Activated T-cell treated with anti-CD3 and anti-CD28 coated beads, Interleukin-2, amount 50 U/mL, for 48 hours (primary cell): ENCODE measurements at places on chromosomes 5 and 9.

DNA sequence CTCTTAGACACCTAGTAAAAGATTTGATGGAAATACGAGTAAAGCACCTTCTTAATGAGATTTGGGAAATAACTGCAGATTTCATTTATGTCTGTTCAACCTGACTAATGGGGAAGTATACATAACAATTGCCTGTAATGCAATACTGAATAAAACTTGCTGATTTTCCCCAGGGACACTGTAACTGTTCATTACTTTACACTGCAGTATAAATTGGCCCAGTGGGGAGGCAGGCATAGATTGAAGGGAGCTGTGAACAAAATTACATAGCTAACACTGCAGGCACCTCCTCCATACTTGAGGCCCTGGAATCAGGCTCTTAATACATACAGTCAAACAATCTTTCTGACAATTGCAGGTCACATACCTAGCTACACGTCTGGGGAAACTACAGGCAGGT is 216.2 kb downstream of the PTPRD start:
- DNase-seq = no peak

GRCh38 chr5:178331491-178331996 is 98.9 kb upstream of the PHYKPL start:
- no peak for DNase-seq

DNA sequence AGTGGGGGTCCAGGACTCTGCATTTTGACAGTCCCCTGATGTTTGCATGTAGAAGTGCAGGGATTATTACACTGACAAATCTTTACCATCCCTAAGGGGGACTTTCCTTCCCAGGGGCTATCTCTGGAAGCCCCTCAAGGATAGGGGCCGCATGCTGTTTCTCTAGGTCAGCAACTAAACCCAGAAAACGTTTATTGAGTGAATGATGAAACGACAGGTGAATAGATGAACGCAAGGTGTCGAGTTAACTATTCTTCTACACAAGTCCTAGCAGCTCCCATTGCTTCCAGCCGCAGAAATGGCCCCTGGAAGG is 281 bp upstream of the HSD17B4 start:
- no peak for DNase-seq

GRCh38 chr9:115847216-115847615 is 306.4 kb upstream of the PAPPA start:
- no peak for DNase-seq

DNA sequence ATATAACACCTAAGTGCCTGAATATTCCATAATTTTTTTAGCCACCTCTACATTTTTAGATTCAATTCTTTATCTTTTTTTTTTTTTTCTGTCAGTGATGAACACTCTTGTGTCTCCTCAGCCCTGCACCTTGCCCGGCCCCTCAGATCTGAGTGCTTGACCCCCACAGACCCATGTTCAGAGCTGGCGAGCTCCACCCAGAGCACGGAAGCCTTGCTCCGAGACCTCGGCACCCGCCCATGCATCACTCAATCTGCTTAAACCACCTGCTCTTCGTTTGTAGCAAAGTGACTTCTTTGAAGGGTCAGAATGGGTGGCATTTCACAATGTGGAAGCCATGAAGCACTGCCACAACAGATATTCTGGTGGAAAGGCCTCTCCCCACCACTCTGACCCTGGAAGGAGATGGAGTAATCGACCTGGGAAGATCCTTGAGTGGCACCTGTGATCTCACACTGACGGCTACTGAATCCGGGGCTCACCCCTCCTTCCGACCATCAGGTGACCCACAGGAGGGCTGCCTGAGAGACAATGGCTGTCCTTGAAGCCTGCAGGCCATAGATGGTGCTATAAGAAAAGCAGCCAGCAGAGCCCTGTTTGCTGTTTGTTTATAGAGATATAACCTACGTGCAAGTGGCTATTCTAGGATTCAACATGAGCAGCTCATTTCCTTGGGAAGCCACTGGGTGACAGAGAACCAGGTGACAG is 261.1 kb upstream of the IRX4 start:
- no peak for DNase-seq
